HCT116 (cell line): ENCODE measurements at places on chromosomes 1 and 21. TPM values are rescaled to one million over a fixed set of nuclear protein-coding genes. Genes with fewer than 3 reads are reported as not detected.

CNKSR1 gene
- total RNA-seq, result 26.6 TPM

LCE1D gene
- total RNA-seq, result not detected

DNA sequence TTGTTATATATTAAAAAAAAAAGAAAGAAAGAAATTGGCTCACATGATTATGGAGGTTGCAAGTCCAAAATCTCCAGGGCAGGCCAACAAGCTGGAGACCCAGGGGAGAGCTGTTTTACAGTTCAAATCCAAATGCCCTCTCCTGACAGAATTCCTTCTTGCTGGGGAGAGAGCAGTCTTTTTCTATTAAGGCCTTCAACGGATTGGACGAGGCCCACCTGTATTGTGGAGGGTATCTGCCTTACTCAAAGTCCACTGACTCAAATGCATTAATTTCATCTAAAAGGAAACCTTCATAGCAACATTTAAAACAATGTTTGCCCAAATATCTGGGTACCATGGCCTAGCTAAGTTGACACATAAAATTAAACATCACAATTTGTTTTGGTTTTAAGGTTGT lies 56.9 kb upstream of the TRIM67 start:
- H3K4me1 ChIP-seq, result 0 out of 2 replicates have a peak, but pooled peaks cover 3% of the 10 kb centered on the region
- H3K4me3 ChIP-seq, result no peak overlapping the region
- H3K36me3 ChIP-seq, result no peaks in the 10 kb centered on the region
- no peak for DNase-seq
- no peaks in the 10 kb centered on the region for H3K27me3 ChIP-seq

GRCh38 chr1:224047538-224047937 lies 66.4 kb upstream of the FBXO28 start:
- no peaks in the 10 kb centered on the region for H3K36me3 ChIP-seq
- H3K27ac ChIP-seq, result no peak overlapping the region
- no peak for DNase-seq
- H3K4me1 ChIP-seq, result peaks cover 8% of the 10 kb centered on the region

DNA sequence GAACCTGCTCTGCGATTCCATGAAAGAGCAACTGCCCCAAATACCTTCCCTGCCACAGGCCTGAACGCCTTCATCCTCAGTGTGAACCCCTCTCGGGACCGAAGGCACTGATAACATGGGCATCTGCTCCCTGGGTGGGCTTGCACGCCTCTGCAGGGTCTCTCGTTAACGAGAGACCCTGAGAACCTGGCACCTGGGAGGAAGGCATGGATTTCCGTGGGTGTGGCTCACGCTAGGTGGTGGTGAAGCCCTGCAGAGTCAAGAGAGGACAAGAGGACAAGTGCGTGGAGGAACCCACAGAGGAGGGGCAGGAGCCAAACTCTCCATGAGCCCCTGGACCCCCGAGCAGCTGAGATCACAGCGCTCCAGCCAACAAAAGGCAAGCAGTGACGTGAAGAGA lies 26.8 kb upstream of the COL6A2 start:
- H3K27ac ChIP-seq, result no peak overlapping the region
- no peak for DNase-seq
- H3K4me1 ChIP-seq, result no peaks in the 10 kb centered on the region
- H3K36me3 ChIP-seq, result no peaks in the 10 kb centered on the region
- H3K27me3 ChIP-seq, result 0 out of 2 replicates have a peak, but pooled peaks cover 5% of the 10 kb centered on the region
- no peak overlapping the region for H3K4me3 ChIP-seq

GRCh38 chr1:107821340-107821739 lies 143.6 kb downstream of the VAV3 start:
- H3K4me3 ChIP-seq, result no peak overlapping the region
- no peak for DNase-seq
- H3K27ac ChIP-seq, result no peak overlapping the region
- H3K36me3 ChIP-seq, result no peaks in the 10 kb centered on the region
- no peaks in the 10 kb centered on the region; the same call in 1 of the 2 replicates for H3K27me3 ChIP-seq

DNA sequence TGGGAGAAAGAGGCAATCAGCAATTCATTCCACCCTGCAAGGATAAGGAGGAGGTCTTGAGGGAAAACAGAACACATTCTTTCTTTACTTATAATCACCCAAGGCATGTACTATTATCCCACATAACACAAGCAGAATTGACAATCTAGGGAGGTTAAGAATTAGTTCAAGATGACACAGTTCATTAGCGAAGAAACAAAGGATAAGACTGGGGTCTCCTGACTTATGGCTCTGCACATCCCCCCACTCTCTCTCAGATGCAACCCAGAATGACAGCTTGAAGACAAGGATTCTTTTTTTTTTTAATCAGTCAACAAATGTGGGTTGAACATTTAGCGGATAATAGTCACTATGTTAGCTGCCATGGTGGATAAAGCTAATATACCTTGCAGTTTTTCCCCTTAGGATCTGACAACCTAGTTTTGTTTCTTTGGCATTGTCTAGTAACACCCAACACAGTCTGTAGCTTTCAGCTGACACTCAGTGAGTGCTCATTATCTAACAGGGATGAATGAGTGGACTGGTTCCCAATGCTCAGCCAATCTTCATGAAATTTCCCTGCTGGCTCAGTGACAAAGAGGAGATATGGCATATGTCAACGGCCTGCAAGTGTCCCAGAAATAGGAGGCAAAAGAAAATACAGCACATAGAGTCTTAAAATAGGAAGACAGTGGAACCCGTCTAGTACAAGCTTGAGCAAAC lies 35.1 kb downstream of the RXRG start:
- H3K4me1 ChIP-seq, result no peaks in the 10 kb centered on the region
- H3K36me3 ChIP-seq, result no peaks in the 10 kb centered on the region
- no peak overlapping the region for H3K4me3 ChIP-seq
- DNase-seq, result no peak
- no peak overlapping the region for H3K27ac ChIP-seq
- H3K27me3 ChIP-seq, result peaks cover 32% of the 10 kb centered on the region

DNA sequence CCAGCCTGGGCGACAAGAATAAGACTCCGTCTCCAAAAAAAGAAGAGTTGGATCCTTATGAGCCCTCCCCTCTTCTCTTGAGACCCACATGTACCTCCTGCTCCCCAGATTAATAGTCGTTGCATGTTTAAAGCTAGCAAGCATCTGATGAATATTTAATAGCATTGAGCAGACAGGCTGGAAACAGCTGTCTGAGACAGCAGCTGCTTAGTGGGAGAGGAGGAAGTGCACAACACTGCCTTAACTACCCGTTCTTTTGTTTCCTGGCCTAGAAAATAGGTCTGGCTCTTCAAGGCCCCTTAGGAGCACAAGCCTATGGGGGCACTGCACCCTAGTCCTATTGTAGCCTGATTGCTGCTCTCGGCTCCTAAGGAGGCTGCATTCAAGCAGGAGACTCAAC lies 17.3 kb upstream of the TMEM39B start:
- H3K4me3 ChIP-seq, result no peak overlapping the region
- no peaks in the 10 kb centered on the region for H3K27me3 ChIP-seq
- no peak for DNase-seq
- H3K36me3 ChIP-seq, result peaks cover 74% of the 10 kb centered on the region

DNA sequence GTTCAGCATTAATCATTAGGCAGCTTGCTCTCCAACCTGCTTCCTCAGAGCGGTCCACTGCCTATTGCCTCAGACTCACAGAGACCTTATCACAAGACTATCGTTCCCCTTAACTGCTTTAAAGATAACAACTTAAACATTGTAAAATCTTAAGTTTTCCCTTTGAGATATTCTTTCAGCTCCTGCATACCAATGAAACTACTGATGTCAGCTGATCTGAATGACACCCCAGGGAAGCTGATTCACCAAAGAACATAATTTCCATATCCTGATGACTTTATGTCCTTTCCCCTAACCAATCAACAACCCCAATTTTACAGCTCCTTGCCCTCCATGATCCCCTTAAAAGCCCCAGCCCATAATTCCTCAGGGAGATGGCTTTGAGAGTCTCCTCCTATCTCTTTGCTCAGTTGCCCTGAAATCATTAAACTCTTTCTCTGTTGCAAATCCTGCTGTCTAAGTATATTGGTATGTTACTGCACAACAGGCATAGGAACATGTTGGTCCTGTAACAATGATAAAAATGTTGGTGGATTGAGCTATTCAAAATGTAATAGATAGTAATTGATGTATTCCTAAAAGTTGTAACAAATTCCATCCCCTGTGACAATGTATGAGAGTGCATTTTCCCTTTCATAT lies 621.4 kb upstream of the RGS18 start:
- no peaks in the 10 kb centered on the region for H3K36me3 ChIP-seq
- no peak overlapping the region for H3K27ac ChIP-seq
- H3K4me1 ChIP-seq, result no peaks in the 10 kb centered on the region
- DNase-seq, result no peak
- H3K27me3 ChIP-seq, result no peaks in the 10 kb centered on the region
